Spleen (tissue), 13 donors: ENCODE measurements at places on chromosomes 13 and 19.
A peak's percentile ranks its signal among the peaks of the same experiment; 100 is the strongest.

- DNase-seq: no peak
Observed at GRCh38 chr19:16244091-16244490, 46.4 kb downstream of the AP1M1 start.

- DNase-seq: no peak
Observed at GRCh38 chr13:95564733-95565291, 12.3 kb downstream of the CLDN10 start.

DNA sequence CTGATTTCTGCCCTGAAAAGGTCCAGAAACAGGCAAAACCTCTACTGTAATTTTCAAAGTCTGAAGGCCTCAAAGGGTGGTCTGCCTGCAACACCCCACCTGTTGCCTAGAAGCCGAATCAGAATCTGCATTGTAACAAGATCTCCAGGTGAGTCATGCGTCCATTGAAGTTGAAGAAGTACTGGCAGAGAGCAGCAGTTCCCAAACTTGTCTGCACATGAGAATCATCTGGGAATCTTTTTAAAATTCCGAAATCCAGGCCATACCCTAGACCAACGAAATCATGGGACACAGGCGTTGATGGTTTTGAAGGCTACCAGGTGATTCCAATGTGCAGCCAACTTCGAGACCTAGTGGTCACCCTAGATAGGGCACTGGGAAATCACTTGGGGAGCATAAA, 16.0 kb upstream of the CLN5 start:
- no peak for DNase-seq

DNA sequence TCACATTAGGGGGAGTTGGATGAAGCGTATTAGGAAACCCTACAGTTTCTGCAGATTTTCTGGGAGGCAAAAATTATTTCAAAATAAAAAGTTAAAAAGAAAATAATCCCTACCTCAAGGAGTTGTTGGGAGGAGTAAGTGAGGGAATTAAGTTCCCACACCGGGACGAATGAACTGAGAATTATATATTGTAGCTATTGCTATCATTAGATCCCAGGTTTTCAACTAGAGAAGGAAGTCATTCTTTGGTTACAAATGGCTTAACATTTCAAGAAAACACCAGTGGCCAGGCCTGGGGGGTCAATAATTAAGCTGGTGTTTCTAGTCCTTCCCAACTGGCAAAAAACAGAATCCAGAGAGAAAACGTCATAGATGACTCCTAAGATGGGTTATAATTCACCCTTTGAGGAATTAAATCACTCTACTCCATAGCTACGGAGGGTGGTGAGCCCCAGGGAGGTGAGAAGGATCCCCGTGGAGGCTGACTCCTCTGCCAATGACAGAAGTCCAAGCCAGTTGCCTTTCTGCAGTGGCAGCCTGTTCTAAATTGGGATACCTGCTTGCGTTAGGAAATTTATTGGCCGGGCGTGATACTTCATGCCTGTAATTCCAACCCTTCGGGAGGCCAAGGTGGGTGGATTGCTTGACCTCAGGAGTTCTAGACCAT, 1.2 kb upstream of the MYDGF start:
- no peak for DNase-seq

GRCh38 chr13:27919934-27920676, at the start of gene PDX1:
TSS of gene PDX1 (plus strand) at chr13:27920000. CDS start at chr13:27920139, 139 bp downstream.
- no peak for DNase-seq

GRCh38 chr13:43574605-43575004, 212.2 kb downstream of the ENOX1 start:
- no peak for DNase-seq

DNA sequence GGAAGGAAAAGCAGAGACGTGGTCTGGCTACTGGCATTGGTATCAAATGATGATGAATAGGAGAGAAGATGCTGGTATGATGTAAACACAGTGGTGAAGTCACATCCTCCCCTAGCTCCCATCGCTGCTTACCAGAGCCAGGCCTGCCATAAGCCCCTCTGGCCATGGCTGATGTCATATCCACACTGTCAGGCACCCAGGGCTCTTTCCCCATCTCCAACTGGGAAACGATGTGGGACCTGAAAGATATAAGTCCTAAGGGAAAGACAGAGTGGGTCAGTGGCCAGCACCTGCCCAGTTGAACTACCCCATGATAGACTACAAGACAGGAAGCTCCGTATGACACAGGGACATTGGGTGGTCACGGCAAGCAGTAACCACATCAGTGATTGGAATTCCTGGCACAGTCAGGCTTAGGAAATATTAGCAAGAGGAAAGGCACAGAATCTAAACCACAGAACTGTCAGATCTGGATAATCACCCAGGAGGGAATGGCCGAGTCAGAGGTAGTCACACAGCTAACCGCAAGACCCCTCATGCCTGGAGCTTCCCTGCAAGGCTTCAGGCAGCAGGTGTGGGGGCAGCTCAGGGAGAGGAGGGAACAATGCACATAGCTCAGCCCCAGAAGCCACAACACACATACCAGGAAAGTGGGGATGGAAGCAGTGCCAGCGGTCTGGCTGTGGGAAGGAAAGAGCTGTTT, 3.8 kb downstream of the ZNF792 start:
- DNase-seq: peak; percentile 53
